NCI-H69 (cell line): ENCODE measurements at places on chromosomes 13 and 19.
A peak's percentile ranks its signal among the peaks of the same experiment; 100 is the strongest.

DNA sequence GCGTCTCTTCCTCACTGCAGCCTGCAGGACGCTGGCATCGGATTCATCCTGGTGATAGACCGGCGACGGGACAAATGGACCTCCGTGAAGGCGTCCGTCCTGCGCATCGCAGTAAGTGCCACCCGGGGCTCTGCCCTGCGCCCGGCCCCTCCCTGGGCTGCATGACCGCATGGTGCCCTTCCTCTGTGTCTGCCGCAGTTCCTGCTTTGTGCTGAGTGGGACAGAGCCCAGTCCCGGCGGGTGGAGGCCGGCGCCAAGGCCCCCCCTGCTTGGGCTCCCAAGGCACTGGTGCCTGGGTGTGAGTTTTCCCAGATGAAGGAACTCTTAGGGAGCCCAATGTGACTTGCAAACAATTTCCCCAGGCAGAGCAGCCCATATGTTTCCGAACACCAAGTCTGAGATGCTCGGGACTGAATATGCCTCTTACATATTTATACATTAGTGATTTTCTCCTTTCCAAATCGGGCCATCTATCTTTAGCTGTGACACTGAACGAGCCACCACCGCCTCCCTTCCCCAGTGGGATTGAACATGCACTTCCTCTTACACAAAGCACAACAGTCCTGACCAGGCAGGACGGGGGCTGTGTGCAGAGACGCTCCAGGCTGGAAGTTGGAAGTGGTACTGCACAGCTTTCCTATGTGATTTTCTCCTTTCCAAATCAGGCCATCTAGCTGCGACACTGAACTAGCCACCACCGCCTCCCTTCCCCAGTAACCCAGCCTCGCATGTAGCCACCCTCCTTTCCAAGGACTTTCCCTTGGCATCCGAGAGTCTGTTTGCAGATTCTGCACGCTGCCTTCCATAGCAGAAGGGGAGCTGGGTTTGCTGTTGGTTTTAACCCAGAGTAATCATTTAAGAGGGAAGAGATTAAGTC, 60.1 kb upstream of the F7 start:
- no peak for DNase-seq

DNA sequence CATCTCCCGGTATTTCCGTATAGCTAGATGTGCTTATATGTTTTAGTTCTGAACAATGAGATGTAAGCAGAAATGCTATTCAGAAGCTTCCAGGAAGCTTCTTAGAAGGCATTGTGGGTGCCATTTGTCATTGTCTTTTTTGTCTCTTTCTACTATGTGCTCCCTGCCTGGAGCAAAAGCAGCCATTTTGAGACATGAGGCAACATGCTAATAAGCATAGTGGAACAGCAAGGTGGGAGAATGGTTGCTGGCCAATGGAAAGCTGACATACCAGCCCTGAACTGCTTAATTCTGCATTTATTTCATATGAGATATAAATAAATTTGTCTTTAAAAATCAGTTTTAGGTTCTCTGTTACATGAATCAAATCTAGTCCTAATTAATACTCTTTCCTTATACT, 299.7 kb downstream of the LMO7 start:
- no peak for DNase-seq

GRCh38 chr19:18364826-18365528, 21.0 kb upstream of the GDF15 start:
- DNase-seq = peak; percentile 98

GRCh38 chr13:76969488-76970365, 21.4 kb downstream of the ACOD1 start:
- no peak for DNase-seq

DNA sequence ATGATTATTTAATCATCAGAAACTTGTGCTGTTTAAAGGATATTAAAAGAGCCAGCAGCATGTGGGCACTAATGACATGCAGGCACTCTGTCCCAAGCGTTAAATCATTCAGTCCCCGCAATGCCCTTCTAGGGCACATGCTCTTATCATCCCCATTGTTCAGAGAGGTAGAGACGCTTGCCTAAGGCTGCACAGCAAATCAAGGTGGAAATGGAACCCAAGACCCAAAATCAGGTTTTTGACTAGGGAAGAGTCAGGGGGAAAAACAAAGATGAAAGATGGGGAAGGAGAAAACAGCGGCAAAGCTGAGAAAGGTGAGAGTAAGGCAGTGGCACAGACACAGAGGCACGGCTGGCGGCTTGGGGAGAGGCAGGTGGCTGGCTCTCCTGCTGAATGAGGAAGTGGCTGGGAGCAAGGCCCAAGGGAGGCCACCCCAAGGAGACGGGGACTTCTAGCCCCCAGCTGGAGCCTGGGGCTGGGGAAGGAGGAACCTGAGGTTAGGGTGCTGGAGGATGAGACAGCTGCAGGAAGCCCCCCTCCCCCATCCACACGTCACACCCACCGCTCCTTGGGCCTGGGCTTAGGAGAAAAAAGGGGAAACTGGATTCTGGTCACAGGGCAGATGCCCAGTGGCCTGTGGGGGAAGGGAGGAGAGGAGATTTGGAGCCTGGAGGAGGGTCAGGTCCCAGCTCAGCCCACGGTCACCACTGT, 1.0 kb upstream of the TYROBP start:
- DNase-seq = no peak

- DNase-seq = peak; percentile 34
These were observed 27.2 kb downstream of the CNMD start for GRCh38 chr13:52712385-52712784.

- DNase-seq = no peak
These were observed 2362.3 kb downstream of the PCDH9 start for GRCh38 chr13:64867856-64868255.

- DNase-seq = no peak
These were observed 99.0 kb upstream of the TNFSF11 start for GRCh38 chr13:42474954-42475353.

DNA sequence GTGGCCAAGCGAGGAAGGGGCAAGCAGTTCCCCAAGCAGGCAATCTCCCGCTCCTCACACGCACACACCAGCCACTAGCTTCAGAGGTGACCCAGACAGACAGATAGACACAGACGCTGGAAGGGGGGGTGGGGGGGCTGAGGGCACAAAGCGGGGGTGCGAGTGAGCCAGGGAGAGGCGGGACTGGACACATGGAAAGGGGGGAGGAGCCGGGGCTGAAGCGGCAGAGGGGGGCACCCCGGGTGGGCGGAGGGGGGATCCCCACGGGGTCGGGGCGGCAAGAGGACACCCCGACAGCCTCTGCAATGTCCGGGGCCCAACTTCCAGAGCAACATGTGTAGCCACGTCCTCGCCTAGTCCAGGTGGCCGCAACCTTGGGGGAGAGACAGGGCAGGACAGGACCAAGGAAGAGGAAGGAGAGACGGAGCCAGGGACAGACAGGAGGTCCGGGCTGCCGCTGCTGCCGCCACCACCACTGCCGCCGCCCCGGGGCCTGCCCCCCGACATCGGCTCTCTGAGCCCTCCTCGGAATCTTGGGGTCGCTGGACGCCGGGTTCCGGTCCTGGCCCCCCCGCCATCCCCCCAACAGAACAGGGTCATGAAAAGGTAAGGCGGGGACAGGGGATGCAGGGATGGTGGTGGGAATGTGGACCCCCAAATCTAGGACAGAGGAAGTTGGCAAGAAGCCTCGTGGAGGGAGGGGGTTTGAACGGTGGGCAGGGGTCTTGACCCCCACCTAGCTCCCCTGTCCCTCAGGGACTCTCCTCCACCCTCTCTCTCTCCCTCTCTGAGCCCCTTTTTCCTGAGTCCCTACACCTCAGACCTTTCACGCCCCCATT, 1.1 kb downstream of the GRIN2D start:
- DNase-seq = peak; percentile 54

- DNase-seq = no peak
These were observed 10.9 kb upstream of the ADGRE5 start for GRCh38 chr19:14370169-14370939.

DNA sequence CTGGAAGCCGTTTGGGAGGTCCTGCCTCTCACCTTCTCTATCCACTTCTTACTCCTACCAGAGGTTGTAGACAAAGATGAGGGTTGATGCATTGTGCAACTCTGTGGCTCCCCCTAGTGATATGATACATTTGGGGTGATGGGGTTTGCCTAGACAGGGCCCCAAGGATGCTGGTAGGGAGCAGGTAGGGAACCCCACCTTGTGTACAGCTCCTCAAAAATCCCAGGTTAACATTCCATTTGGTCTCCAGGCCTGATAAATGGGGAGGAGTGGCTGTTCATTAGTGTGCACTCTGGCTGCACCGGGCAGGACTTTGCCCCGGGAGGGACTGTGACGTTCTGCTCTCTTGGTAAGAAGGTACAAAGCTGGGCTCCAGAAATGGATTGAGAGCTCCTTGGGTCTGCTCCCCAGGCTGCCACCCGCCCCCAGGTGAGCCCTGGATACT, 19.2 kb downstream of the SIGLEC8 start:
- DNase-seq = no peak

DNA sequence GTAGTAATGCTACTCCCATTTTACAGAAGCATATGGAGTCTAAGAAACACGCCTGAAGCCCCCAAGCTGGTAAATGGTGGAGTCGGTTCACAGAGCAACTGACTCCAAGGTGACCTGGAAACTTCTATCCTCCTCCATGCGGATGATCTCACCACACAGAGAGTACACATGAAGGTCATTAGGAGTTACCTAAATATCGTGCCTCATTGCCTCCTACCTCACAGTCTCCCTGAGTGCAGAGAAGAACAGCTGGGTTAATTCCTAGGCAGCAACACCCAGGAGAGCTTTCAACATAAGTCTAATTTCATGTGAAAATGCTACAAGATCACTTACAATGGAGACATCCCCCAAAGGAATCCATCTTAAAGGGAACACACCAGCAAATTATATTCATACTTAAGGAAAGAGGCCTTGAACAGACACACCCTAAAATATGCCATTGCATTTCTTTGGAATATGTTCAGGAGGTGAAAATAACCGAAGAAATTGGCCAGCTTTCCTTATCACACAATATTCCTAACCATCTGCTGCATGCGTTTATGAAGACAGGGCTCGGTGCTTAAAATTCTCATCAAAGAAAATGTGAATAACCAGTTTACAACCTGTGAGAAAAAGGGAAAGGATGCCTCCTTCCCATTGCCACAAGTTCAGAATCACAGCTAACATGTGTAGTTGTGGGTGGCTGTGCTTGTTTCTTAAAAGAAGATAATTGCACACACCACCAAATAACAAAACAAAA, 203.6 kb upstream of the NBEA start:
- peak; percentile 65 for DNase-seq

DNA sequence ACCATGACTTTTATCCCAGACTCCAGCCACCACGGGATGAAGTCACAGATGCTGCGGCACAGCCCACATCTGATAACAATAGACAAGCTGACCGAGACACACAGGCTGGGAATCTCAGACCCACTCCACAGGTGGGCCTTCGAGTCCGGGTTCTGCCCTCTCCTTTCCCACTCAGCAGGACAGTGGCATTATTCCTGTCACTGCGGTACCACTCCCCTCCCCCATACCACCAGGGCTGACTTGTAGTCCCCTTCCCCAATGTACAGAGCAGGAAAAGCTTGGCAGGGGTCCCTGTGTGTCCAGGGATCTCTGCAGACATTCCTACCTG, 179 bp upstream of the AMER2 start:
- DNase-seq = no peak

DNA sequence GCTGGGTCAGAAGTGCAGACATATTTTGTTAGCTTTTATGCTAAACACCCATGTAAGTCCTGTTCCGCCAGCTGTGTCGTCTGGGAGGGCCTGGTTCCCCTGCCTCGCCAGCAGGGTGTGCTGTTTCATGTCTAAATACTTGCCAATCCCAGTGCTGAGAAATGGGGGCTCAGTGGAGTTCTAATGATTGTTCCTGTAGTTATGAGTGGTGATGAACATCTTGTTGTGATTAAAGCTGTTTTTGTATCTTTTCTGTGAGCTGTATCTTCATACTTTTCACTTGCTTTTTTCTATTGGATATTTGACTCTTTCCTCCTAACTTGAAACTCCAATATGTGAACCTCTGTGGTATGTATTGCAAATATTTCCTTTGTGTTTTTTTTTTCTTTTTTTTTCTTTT, 32.7 kb downstream of the KDM4B start:
- peak; percentile 48 for DNase-seq

DNA sequence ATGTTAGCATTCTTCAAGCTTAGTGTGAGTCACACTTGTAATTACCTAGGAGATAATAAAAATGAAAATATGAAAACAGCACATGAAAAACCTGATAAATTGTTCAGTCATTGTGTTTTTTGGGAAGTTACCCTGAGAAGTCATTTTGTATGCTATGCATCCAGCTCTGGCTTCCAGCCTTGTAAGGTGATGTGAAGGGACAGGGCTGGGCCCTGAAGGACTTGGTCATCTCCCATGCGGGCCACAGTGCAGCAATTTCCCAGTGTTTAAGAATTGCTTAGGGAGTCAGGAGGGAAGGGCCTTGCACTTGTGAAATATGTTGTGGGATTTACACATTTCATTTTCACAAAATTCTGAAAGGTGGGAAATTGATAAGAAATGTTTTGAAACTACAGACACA, 41.3 kb downstream of the ARHGEF7 start:
- DNase-seq = no peak

DNA sequence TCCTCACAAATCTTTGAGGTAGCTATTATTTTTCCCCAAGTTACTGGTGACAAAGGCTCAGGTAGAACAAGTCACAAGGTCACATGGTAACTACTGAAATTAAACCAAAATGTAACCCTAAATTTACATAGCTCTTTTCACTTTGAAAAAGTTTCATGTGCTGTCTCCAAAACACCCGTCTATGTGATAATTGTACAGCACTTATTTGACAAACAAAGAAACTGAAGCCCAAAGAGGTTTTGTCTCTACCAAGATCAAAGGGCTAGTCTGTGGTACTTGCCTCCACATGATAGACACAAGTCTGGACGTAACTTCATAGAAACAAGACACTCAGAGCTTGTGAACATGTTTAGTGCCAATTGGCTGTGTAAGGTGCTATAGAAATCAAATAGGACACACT, 108.3 kb downstream of the SACS start:
- DNase-seq = no peak

DNA sequence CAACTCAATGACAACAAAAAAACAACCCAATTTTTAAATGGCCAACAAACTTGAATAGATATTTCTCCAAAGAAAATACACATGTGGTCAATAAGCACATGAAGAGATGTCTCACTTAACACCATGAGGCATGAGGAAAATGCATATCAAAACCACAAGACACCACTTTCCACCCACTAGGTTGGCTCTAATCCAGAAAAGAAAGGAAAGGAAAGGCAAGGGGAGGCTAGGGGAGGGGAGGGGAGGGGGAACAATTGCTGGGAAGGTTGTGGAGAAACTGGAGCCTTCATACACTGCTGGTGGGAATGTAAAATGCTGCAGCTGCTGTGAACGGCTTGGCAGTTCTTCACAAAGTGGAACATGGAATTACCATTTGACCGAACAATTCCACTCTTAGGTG, 854.3 kb downstream of the UQCRFS1 start:
- no peak for DNase-seq

- DNase-seq = no peak
These were observed 421 bp upstream of the KLF5 start for GRCh38 chr13:73058432-73058735.

GRCh38 chr19:28184997-28185396, 1028.0 kb downstream of the UQCRFS1 start:
- DNase-seq = no peak

GRCh38 chr13:103104340-103104739, 38.1 kb upstream of the SLC10A2 start:
- no peak for DNase-seq
